ENCODE measurements at places on chromosomes 4 and X.
A peak's percentile ranks its signal among the peaks of the same experiment; 100 is the strongest.

GRCh38 chr4:24688453-24688852 lies 104.1 kb upstream of the DHX15 start:
- no peak for DNase-seq

- DNase-seq, result no peak
These were observed 190.8 kb upstream of the NUDT6 start for GRCh38 chr4:123113155-123113554.

- DNase-seq, result no peak
These were observed 38.2 kb upstream of the NAA11 start for GRCh38 chr4:79364061-79364460.

- peak; percentile 98 for DNase-seq
These were observed 64.7 kb downstream of the TMEM156 start for GRCh38 chr4:38967260-38968095.

DNA sequence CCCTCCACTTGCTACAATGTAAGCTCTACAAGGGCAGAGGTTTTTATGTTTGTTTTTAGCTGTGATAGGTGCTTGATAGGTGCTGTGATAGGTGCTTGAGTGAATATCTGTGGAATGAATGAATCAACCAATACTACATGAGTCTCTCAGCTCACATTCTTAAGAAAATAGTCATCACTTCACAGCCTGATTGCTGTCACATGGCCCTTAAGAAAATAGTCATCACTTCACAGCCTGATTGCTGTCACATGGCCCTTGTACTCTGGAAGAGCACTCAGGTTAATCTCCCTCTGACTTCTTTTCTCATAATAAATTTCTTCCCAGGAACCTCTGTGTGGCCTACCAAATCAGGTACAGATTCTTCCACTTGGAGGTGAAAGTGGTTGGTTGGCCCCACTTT lies 335.2 kb downstream of the TENM3 start:
- DNase-seq, result peak; percentile 67

- no peak for DNase-seq
These were observed 221.7 kb downstream of the RBMX2 start for GRCh38 chrX:130623518-130623917.

DNA sequence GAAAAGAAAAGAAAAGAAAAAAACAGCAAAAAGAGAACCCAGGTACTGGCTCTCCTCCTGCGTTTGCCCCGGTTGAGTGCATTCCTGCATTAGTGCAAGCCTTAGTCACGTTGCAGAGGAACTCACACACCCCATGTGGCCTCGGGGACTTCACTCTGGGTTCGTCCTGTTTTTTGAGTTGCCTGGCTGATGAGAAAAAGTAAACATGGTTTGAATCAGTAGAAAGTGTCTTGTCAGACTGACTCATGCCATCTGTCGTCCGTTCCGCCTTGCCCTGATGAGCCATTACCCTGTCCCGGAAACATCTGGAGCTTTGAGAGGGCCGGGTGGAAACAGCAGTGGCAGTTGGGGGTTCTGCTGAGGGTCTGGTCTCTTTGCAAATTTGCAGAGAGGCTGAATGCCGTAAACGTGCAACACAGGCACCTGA lies 16.3 kb downstream of the CD99 start:
- peak; percentile 76 for DNase-seq

- no peak for DNase-seq
These were observed 20.4 kb downstream of the USP46 start for GRCh38 chr4:52638717-52639116.

DNA sequence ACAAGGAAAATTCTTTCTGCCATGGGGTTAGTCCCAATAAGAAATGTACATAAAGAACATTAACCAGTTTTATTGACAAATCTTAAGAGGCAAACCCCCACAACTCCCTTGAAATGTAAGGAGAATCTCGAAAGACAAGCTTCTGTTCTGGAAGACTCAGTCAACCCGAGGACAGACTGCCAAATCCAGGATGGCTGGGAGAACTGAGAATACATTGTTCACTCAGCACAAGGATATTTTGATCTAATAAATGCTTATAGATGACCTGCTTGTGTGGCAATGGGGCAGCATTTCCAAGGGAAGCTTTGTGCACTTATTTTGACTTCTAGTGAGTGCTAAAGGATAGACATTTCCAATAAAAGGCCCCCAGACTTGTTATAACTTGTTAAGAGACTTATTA lies 280.4 kb downstream of the DHX15 start:
- no peak for DNase-seq

DNA sequence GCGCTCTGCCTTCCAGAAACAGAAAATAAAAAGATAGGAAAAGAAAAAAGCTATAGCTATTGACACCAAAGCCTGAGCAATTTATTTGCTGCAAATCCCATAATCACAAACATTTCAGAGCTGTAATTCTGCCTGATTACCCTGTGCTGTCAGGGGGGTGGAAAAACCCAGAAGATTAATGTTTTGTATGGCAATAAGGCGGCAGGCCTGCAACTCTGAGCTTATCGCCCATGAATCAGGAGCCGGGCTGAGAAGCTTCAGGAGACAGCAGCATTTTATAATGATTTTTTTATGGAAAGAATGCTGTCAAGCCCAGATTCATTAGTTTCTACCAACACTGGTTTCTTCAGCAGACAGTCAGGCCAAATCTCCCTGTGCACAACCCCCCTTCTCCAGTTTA lies 82.6 kb upstream of the TMEM164 start:
- no peak for DNase-seq

- DNase-seq, result no peak
These were observed 100.5 kb downstream of the CORIN start for GRCh38 chr4:47737326-47737725.

- no peak for DNase-seq
These were observed 62.2 kb upstream of the SPANXD start for GRCh38 chrX:141760761-141761160.

- DNase-seq, result no peak
These were observed 6.1 kb downstream of the HOPX start for GRCh38 chr4:56674984-56675383.

- no peak for DNase-seq
These were observed 75.1 kb downstream of the MXRA5 start for GRCh38 chrX:3271183-3271833.

DNA sequence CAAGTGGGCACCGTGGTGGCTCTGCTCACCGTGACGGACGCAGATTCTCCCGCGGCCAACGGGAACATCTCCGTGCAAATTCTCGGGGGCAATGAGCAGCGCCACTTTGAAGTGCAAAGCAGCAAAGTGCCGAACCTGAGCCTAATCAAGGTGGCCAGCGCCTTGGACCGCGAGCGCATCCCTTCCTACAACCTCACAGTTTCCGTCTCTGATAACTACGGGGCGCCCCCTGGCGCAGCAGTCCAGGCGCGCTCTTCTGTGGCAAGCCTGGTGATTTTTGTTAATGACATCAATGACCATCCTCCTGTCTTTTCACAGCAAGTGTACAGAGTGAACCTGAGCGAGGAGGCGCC lies 2.7 kb downstream of the FAT4 start:
- no peak for DNase-seq

DNA sequence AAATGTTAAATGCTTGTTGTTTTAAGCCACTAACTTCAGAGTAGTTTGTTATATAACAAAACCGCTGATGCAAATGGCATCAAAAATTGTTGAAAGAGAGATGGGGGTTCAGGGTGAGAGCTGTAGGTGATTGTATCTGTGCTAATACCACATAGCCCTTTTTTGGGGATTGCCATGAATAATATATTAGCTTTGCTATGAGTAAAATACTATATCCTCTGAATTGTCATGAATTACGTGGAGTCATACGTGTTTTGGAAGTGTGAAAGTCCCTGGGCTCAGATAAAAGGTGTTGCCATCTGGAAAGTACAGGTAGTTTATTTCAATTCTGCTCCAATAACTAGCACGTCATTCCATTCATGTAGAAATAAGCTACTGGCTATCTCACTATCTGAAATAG lies 30.6 kb downstream of the DYNLT3 start:
- no peak for DNase-seq

GRCh38 chr4:28966982-28967381 lies 1753.2 kb upstream of the PCDH7 start:
- no peak for DNase-seq

DNA sequence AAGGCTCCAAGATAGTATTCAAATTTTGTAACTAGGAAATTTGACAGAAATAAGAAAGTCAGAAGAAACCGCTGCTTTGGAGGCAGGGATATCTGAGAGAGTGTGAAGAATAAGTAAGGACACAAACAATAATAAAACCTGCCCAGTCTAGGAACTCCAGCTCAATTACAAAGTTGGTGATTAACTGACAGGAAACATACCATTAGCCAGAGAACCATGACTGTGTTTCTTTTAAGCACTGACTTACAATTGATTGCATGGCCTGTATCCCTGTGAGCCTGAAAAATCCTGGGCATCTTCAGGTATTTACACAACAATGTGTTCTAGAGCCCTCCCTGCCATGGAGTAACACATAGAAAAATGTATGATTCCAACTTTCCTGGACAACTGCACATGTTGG lies 127.4 kb downstream of the GRIA3 start:
- DNase-seq, result no peak

DNA sequence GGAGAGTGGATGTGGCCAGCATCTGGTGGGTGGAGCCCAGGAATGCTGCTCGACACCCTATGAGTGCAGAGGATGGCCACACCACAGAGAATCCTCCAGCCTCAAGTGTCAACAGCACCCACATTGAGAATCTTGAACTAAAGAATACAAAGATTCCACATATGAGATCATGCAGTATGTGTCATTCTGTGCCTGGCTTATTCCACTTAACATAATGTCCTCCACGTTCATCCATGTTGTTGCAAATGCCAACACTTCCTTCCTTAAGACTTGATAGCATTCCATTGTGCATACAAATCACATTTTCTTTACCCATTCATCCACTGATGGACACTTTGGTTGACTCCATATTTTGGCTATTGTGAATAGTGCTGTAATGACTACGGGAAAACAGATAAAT lies 145.8 kb downstream of the PRKX start:
- no peak for DNase-seq

DNA sequence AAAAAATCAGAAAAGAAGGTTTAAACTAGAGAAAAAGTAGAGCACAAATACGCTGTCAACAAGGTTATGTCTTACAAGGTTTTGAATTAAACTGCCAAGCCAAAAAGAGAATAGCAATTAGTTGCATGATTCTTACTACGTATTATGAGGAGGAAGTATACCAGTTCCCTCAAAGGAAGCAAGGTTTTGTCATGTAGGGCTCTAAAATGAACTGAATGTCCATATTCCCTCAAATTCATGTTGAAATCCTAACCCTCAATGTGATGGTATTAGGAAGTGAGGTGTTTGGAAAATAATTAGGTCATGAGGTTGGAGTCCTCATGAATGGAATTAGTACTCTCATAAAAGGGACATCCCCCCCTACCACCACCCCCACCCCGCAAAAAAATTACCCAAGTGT lies 201.0 kb downstream of the FBXW7 start:
- DNase-seq, result no peak

GRCh38 chrX:30626402-30626801 lies 26.8 kb upstream of the GK start:
- no peak for DNase-seq

DNA sequence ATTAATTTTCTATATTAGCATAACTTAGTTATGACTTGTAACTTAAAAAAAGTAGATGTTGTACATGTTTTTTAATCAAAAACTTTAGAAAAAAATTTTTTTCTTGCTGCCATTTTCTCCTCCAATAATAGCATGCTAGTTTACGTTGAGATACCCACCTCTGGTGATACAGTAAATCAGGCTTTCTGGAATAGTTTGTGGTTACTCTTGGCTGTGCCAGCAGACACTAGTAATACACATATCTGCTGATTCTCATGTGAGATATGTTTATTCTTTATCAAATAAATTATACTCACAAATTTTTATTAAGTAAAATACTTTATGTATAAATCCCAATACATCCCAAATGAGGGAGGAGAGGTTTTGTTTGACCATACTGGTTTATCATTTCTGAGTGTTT lies 117.3 kb downstream of the KLHL8 start:
- DNase-seq, result no peak

- DNase-seq, result no peak
These were observed 1911.4 kb downstream of the STIM2 start for GRCh38 chr4:28772066-28772465.

GRCh38 chrX:12269484-12269883 lies 131.2 kb downstream of the FRMPD4 start:
- no peak for DNase-seq

GRCh38 chrX:20230406-20230805 lies 36.3 kb downstream of the RPS6KA3 start:
- DNase-seq, result no peak

- DNase-seq, result no peak
These were observed 77.1 kb upstream of the LSM6 start for GRCh38 chr4:146098397-146098796.

DNA sequence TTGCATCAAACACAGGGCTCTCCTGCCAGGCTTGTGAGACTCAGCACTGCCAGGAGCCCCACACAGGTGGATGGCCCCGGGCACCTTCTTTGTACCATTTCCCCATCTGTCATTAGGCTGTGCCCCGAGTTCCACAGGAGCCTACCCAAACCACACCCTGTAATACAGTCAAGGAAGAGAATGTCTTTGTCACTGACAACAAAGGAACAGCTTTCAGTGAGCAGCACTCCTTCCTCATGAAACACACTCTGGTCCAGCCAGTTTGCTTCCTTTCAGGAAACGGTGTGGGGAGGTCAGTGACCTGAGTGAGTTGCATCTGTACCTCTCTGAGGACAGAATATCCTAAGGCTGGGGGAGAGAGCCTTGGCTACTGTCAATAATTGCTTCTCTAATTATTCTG lies 53.7 kb downstream of the LNX1 start:
- DNase-seq, result no peak

GRCh38 chr4:139416073-139416673 lies 37.7 kb upstream of the RAB33B start:
- no peak for DNase-seq

GRCh38 chr4:80065601-80066000 lies 7.4 kb downstream of the ANTXR2 start:
- no peak for DNase-seq

DNA sequence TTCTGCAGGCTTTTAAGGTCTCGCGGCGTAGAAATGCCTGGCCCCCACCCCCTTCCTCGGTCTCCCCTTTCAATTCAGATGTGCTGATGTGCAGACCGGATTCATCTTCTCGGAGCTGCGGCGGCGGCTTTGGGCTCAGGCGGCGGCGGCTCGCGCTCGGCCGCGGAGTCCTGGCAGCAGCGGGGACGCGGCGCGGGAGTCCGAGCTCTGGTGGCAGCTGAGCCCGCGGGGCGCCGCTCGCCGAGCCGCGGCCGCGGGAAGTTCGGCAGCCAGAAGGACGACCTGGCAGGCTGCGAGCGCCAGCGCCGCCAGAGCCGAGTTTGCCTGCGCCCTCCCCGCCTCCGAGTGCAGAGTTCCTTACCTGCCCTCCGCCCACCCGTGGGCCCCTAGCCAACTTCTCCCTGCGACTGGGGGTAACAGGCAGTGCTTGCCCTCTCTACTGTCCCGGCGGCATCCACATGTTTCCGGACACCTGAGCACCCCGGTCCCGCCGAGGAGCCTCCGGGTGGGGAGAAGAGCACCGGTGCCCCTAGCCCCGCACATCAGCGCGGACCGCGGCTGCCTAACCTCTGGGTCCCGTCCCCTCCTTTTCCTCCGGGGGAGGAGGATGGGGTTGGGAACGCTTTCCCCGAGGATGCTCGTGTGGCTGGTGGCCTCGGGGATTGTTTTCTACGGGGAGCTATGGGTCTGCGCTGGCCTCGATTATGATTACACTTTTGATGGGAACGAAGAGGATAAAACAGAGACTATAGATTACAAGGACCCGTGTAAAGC lies 448 bp downstream of the TLL1 start:
- DNase-seq, result no peak
